ENCODE measurements at places on chromosomes 11 and 22.

GRCh38 chr22:19764636-19765476 lies 4.3 kb downstream of the TBX1 start:
- DNase-seq = no peak

- no peak for DNase-seq
Measured at GRCh38 chr11:56783448-56784041, 35.0 kb upstream of the OR9G4 start.

DNA sequence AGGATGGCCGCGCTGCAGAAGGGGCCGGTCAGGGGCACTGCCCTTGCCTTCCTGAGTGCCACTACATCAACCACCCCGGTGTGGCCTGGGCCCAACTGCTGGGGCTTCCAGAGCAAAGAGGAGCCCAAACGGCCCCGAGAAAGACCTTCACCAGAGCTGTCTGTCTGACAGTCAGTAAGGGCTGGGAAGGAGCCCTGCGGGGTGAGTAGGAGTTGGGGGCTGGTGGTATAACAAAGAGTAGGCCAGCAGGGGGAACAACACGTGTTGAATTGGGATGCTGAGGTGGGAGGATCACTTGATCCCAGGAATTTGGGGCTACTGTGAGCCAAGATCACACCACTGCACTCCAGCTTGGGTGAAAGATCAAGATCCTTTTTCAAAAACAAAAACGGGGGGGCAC lies 3.9 kb downstream of the GSTT4 start:
- DNase-seq = no peak

DNA sequence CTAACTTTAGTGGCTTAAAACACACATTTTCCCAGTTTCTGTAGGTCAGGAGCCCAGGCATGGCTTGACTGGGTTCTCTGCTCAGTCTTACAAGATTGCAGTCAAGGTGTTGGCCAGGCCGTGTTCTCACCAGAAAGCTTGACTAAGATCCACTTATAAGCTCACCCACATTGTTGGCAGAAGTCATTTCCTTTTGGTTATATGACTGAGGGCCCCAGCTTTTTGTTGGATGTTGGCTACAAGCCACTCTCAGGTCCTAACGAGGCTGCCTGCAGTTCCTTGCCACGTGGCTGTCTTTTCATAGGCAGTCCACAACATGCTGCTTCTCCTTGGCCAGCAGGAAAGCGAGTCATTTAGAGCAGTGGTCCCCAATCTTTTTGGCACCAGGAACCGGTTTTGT lies 79.3 kb upstream of the CRTAM start:
- DNase-seq = no peak

DNA sequence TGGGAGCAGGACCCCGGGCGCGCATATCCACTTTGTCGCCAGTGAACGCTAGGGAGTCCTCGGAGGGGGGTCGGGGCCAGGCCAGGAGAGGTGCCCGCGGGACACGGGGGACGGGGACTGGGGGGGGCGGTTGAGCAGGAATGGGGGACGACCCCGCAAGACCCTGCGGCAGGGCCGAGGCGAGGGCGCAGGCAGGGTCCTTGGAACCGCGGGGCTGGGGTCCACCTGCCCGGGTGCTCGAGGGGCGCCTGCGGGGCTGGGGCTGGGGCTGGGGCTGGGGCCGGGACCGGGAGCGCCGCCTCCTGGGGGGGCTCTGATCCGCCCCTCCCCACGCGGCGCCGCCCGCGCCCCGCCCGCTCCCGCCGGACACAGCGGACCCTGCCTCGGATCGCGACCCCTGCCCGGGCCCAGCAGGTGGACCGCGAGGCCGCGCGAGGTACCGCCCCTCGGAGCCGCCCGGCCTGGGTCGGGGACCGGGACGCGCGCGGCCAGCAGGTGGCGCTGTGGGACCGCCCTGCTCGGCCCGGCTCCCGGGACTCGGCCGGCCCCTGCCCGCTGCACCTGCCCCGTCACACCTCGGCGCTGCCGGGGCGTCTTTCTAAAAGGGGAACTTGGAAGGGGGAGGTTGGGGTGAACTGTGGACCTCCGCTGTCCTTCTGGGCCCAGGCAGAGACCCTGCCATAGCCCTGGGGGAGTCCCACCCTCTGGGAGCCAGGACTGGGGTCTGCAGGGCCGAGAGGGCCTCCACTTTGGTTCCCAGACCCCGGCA lies 11.0 kb downstream of the CRELD2 start:
- DNase-seq = peak; percentile 41

GRCh38 chr11:58578136-58578634 lies 678 bp upstream of the ZFP91 start:
- DNase-seq = peak; percentile 69

DNA sequence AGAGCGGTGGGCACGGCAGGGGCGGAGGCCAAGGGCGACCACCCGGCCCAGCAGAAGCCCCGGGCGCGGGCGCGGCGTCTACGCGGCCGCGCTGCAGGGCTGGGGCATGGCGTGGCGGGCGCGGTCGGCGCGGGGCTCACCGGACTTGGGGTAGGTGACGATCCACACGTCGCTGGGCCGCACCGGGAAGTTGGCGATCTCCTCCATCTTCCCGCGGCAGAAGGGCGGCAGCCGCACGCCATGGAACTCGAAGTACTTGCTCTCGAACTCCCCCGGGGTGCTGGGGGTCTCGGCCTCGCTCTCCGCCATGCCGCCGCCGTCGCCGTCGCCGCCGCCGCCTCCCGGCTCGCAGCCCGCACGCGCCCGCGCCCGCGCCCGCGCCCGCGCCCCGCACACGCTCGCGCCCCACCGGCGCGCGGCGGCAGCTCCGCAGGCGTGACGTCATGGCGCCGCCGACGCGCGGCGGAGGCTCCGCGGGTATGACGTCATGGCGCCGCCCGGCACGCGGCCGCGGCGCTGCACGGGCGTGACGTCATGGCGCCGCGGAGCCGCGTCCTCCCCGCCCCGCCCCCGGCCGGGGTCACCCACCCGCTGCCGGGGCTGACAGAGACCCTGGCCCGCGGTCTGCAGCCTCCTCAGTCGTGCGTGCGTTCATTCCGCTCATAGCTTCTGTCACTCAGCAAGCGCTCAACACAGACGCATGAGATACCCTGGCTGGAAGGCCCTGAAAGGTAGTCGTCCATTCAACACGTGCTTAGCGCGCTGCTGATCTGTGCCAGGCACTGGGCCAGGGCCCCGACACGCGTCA lies at the start of gene SULT4A1:
SULT4A1 (minus strand) TSS at position 440 of the 808 bp plus-strand sequence; CDS start at position 309, 131 bp downstream.
- DNase-seq = no peak

DNA sequence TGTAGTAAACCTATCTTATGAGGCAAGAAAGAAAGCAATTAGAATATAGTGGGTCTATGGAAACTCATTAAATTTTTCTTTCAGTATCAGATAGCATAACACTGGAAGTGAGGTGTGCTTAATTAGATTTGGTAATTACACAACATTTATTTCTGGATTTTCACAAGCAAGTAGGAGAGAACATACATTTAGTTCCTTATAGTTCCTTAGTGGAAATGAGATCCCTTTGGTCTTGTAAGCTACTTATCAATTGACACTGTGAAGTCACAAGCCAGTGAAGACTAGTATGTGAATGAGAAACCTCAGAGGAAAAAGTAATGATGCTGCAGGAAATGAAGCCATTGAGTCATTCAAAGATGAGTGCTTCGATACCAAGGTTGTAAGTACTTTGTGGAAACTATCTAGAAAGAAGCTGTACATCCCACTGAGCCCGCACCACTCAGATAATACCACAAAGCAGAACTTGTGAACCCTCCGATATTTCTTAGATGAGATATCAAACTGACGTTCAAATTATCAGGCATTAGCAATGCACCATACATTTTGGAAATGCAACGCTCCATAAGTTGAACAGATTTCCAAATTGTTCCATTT lies 53.5 kb downstream of the ENTHD1 start:
- DNase-seq = no peak

DNA sequence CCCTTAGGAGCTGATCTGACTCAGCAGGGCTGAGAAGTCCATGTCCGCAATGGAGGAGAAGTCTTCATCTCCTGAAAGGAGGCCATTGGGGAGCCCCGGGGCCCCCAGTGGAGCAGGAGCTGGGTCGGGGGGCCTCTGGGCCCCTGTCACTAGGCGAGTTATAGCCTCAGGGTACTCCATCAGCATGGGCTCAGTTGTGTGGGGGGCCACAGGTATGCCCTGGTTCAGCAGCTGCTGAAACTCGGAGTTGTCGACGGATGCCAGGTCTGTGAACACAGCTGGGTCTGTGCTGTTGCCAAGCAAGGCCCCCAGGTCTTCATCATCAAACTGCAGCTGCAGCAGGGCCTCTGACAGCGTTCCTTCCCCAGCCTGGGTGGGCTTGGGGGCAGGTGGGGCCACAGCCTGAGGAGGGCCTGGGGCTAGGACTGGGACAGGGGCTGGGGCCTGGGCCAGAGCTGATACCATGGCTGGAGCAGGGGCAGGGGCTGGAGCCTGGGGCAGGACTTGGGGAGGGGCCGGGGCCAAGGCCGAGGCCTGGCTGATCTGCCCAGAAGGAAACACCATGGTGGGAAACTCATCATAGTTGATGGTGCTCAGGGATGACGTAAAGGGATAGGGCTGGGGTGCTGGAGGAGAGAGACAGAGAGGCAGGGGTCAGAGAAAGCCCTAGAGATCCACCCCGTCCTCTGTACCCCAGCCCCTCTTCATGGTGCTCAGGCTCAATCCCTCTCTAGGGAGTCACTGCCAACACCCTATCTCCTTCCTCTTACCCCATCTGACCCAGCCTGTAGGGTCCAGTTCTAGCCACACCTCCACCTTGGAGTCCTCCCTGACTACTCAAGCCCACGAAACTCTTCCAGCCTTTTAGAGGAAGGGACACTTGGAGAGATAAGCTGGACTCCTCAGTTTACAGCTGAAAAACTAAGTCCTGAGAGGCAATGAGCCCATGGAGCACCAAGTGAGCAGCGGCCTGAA lies 8.1 kb downstream of the RELA start:
- no peak for DNase-seq

- no peak for DNase-seq
Measured at GRCh38 chr11:111019451-111019850, 226.1 kb upstream of the POU2AF2 start.

- DNase-seq = peak; percentile 63
Measured at GRCh38 chr11:61733120-61733978, 19.1 kb upstream of the MYRF start.

DNA sequence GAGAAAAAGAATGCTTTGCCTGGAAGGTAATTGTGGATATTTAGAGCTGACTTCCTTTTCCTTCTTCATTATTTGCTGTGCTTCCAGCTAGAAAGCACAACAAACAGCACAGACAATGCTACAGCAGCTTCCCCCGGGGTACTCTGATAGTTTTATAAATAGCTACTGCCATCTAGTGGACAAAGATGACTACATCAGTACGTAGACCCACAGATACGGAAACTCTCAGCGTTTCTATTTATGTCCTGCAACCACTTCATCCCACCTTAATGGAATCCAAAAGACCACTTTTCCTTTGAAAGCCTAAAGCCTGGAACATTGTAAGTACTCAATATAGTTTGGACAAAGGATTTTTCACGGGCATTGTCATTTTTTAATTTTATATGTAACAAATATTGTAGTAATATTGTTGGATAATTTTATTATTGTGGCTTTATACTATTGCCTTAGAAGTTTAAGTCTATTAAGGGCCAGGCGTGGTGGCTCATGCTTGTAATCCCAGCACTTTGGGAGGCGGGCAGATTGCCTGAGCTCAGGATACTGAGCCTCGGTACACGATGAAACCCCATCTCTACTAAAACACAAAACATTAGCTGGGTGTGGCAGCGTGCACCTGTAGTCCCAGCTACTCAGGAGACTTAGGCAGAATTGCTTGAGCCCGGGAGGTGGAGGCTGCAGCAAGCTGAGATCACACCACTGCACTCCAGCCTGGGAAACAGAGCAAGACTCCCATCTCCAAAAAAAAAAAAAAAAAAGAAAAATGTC lies 7.5 kb downstream of the HSPA8 start:
- no peak for DNase-seq

DNA sequence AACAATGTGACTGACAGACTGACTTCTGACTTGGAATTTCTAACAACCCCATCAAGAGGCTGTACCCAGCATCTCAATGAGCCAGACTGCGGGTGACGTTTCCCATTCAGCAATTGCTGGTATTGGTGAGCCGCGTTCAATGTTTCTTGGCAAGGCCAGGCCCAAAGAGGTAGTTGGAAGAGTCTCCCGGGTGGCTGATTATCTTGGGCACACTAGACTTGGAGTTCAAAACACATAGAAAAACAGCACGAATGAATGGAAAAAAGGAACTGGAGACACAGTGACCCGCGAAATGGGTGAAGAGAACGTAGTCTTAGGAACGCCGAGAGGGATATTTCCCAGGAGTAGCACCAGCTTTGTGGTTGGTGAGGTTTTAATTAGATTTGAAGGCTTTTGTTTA lies 115.7 kb downstream of the RPS6KA4 start:
- no peak for DNase-seq

GRCh38 chr11:3121931-3122774 lies 43.0 kb downstream of the OSBPL5 start:
- no peak for DNase-seq

DNA sequence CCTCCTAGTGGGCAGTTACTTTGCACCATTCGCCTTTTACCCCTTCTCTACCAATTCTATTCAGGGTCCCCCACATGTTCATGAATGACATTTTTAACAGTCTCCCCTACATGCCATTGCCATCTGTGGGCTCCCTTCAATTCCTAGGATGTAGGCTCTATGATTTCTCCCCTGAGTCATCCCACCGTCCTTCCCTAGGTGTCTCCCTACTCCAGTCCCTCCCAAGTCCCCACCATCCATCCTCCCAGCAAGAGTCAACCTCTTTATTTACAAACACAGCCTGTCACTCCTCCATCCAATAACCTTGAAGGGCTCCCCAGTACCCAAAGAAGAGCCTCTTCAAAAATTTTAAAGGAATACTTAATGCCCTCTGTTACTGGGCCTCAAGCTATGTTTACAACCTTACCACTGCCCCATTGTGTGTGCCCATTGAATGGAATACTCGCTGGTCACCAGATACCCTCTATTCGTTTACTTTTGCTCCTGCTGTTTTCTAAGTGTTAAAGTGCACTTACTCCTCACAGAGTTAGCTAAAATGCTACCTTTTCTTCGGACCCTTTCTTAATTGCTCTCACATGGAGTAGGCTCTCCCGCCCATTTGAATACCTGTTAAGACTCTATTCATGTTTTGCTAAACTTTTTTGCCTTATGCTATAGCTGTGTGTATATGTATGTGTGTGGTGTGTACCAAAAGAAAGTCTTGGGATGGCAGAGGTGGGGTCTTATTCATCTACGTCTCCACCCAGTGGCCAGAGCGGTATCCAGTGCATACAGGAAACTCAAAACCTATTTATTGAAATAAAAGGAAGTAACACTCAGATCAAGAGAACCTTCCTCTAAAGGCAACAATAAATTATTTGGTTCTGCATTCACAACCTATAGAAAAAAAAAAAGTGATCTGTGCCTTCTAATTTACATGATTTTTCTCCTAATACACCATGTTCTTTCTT lies 235.8 kb upstream of the CCDC90B start:
- no peak for DNase-seq

GRCh38 chr11:104546501-104546900 lies 351.8 kb downstream of the CASP12 start:
- no peak for DNase-seq
